ENCODE measurements at places on chromosomes 1 and 21. TPM values are rescaled to one million over a fixed set of nuclear protein-coding genes. Genes with fewer than 3 reads are reported as not detected.

GRCh38 chr1:222975472-222976122 lies 160.8 kb downstream of the DISP1 start:
- H3K4me1 ChIP-seq, result no peaks in the 10 kb centered on the region
- DNase-seq, result no peak
- peaks cover 2% of the 10 kb centered on the region for H3K36me3 ChIP-seq
- no peak overlapping the region for H3K4me3 ChIP-seq
- no peak overlapping the region for H3K27ac ChIP-seq

- H3K27me3 ChIP-seq, result no peaks in the 10 kb centered on the region
- H3K4me1 ChIP-seq, result peaks cover 5% of the 10 kb centered on the region
- no peak overlapping the region for H3K27ac ChIP-seq
Measured at GRCh38 chr1:115469703-115470476, 131.8 kb upstream of the NGF start.

GRCh38 chr1:64525116-64525686 lies 55.3 kb downstream of the CACHD1 start:
- no peak overlapping the region for H3K4me3 ChIP-seq
- no peak overlapping the region for H3K27ac ChIP-seq
- peaks cover 32% of the 10 kb centered on the region for H3K4me1 ChIP-seq
- no peak for DNase-seq
- H3K27me3 ChIP-seq, result no peaks in the 10 kb centered on the region

DNA sequence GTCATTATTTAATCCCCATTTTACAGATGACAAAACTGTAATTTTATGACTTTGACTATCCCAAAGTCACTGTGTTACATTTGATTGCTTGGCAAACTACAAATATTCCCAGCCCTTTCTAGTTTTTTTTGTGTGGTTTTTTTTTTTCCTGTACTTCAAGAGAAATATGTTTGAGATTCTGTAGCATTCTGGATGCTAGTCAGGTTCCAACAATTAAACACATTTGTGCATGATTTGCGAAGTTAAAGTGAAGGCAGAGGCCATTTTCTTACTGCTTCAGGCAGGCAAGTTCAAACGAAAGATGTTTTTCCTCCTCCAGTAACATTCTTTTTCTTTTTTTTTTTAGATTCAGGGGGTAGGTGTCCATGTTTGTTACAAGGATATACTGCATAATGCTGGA lies 107.9 kb upstream of the SERTAD4 start:
- H3K4me3 ChIP-seq, result no peak overlapping the region
- peaks cover 5% of the 10 kb centered on the region for H3K27me3 ChIP-seq
- no peak for DNase-seq
- H3K36me3 ChIP-seq, result no peaks in the 10 kb centered on the region

- no peaks in the 10 kb centered on the region for H3K36me3 ChIP-seq
- no peak overlapping the region for H3K4me3 ChIP-seq
- no peak overlapping the region for H3K27ac ChIP-seq
Measured at GRCh38 chr1:10639775-10640578, 156.5 kb downstream of the CASZ1 start.

Gene RIIAD1
- not detected for total RNA-seq

Gene TMCC2
- total RNA-seq, result 13.3 TPM

- H3K4me3 ChIP-seq, result no peak overlapping the region
- no peaks in the 10 kb centered on the region for H3K36me3 ChIP-seq
- DNase-seq, result no peak
- H3K4me1 ChIP-seq, result peaks cover 10% of the 10 kb centered on the region
- no peak overlapping the region for H3K27ac ChIP-seq
Measured at GRCh38 chr1:5311147-5311546, 656.7 kb downstream of the AJAP1 start.

Gene TLR5
- total RNA-seq, result 0.38 TPM

- H3K27ac ChIP-seq, result no peak overlapping the region
- peaks cover 1% of the 10 kb centered on the region for H3K36me3 ChIP-seq
- no peaks in the 10 kb centered on the region for H3K27me3 ChIP-seq
- no peaks in the 10 kb centered on the region for H3K4me1 ChIP-seq
Measured at GRCh38 chr1:27297903-27298302, 24.1 kb upstream of the TMEM222 start.

GRCh38 chr1:14538335-14538734 lies 60.1 kb upstream of the KAZN start:
- H3K27ac ChIP-seq, result no peak overlapping the region
- H3K36me3 ChIP-seq, result no peaks in the 10 kb centered on the region
- no peak overlapping the region for H3K4me3 ChIP-seq
- no peak for DNase-seq

DNA sequence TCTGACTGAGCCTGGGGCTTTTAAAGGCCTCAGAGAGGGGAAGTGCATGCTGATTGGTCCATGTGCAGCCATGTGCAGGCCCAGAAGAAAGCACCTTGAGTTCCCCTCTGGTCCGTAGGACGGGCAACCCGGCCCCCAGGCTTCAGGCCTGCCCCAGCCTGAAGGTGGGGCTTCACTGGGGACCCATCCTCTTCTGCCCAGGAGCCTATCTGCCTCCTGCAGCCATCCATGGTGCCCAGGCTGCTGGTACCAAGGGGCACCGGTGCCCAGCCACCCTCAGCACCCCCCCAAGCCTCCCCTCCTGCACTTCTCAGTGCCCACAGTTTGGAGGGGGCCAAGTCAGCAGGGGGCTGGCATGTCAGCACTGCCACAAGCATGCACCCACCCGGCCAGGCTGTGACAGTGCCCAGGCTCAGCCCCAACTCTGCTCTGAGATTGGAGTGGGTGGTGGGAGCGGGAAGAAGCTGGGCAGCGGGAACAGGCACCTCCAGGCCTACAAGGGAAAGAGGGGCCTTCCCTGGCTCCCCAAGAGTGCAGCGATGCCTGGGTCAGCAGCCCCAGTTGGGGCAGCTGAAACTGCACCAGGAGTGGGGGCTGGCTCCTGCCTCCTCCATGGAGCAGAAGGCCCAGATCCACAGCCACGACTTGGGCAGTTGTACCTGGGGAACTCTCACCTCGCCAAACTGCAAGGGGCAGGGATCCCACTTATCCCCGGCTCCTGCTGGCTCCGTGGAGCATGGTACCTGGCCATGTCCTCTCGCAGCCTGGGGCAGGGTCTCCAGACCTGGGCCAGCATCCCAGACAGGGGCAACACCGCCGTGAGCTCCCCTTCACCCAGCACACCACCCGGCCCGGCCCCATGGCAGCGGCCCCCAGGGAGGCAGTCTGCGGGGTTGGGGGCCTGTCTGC lies 11.7 kb downstream of the COL6A2 start:
- peaks cover under 1% of the 10 kb centered on the region for H3K4me1 ChIP-seq
- H3K4me3 ChIP-seq, result no peak overlapping the region
- H3K36me3 ChIP-seq, result peaks cover 18% of the 10 kb centered on the region
- no peak overlapping the region for H3K27ac ChIP-seq
- H3K27me3 ChIP-seq, result no peaks in the 10 kb centered on the region

Gene LCE1B
- not detected for total RNA-seq

GRCh38 chr1:186536273-186536890 lies 75.5 kb upstream of the PDC start:
- no peaks in the 10 kb centered on the region for H3K36me3 ChIP-seq
- no peaks in the 10 kb centered on the region for H3K27me3 ChIP-seq
- H3K27ac ChIP-seq, result no peak overlapping the region
- no peak for DNase-seq

GRCh38 chr1:7432900-7433380 lies 338.2 kb upstream of the VAMP3 start:
- H3K27me3 ChIP-seq, result no peaks in the 10 kb centered on the region
- H3K27ac ChIP-seq, result no peak overlapping the region
- H3K4me1 ChIP-seq, result no peaks in the 10 kb centered on the region
- DNase-seq, result no peak
- no peak overlapping the region for H3K4me3 ChIP-seq

GRCh38 chr21:46421756-46422555 lies 36.7 kb upstream of the DIP2A start:
- H3K4me1 ChIP-seq, result peaks cover 22% of the 10 kb centered on the region
- H3K27me3 ChIP-seq, result no peaks in the 10 kb centered on the region
- no peak overlapping the region for H3K4me3 ChIP-seq
- peaks cover 20% of the 10 kb centered on the region for H3K36me3 ChIP-seq
- no peak overlapping the region for H3K27ac ChIP-seq
- DNase-seq, result no peak

DNA sequence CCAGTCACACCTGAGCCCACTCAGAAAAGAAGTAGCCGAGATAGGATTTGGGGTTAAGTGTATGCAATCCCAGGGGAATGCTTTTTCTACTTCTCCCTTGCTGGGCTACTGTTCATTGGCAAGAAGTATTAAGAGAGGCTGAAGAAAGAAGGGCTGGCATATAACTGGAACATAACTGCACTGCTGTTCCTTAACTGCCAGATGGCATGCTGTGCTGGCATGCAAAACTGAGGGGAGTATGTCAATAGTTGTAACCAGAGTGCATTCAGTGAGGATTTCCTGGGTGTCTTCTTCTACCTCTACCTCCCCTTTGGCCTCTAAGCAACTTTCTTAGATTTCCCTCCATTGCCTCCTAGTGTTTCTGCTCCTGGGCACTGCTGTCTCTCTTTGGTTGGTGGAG lies 66.4 kb downstream of the TNR start:
- H3K36me3 ChIP-seq, result no peaks in the 10 kb centered on the region
- peaks cover 3% of the 10 kb centered on the region for H3K27me3 ChIP-seq
- no peaks in the 10 kb centered on the region for H3K4me1 ChIP-seq
- no peak overlapping the region for H3K27ac ChIP-seq
- no peak for DNase-seq
- H3K4me3 ChIP-seq, result no peak overlapping the region

GRCh38 chr21:26597981-26598380 lies 24.9 kb upstream of the CYYR1 start:
- no peaks in the 10 kb centered on the region for H3K27me3 ChIP-seq
- DNase-seq, result no peak
- H3K4me1 ChIP-seq, result no peaks in the 10 kb centered on the region
- H3K27ac ChIP-seq, result no peak overlapping the region
- H3K36me3 ChIP-seq, result no peaks in the 10 kb centered on the region
- no peak overlapping the region for H3K4me3 ChIP-seq

DNA sequence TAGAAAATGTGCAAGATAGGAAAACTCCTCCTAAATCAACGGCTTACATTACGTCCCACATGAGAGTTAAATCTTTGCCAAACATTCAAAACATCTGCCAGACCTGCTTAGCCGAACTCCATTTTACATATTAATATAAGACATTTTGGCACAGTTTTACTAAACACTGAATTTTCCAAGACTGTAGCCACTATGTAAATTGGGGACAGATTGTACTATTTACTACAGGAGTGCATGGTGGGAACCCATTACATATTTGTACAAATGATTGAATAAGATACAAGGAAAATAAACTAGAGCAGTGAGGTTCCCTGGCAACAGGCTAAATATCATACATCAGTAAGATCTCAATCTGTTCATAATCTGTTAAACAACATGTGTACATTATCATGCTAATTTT lies 1234.4 kb downstream of the KCNT2 start:
- no peaks in the 10 kb centered on the region for H3K27me3 ChIP-seq
- H3K4me1 ChIP-seq, result no peaks in the 10 kb centered on the region
- no peaks in the 10 kb centered on the region for H3K36me3 ChIP-seq

GRCh38 chr1:97507863-97508262 lies 413.0 kb downstream of the DPYD start:
- no peak for DNase-seq
- H3K4me3 ChIP-seq, result no peak overlapping the region
- no peaks in the 10 kb centered on the region for H3K27me3 ChIP-seq

DNA sequence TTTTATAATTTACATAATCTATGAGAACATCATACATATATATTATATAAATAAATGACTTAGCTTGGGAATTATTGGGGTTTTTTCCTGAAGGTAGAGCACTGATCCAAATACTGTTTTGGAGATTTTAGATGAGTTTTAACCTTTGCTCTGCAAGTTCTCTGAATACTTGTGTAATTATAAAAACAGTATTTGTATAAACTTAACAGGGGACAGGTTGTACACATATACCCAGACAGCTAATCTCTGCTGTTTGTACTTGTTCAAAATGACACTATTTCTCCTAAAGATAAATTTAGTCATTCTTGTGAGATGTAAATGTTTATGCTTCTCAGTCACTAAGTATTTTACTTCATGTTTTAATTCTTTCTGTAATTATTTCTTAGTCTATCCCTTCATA lies 8.7 kb downstream of the AGL start:
- H3K27ac ChIP-seq, result no peak overlapping the region
- no peak overlapping the region for H3K4me3 ChIP-seq

Gene BTBD8
- total RNA-seq, result 0.93 TPM

- H3K4me1 ChIP-seq, result no peaks in the 10 kb centered on the region
- peak; percentile 5 for DNase-seq
- H3K27me3 ChIP-seq, result peaks cover 16% of the 10 kb centered on the region
- no peak overlapping the region for H3K4me3 ChIP-seq
- H3K36me3 ChIP-seq, result no peaks in the 10 kb centered on the region
- H3K27ac ChIP-seq, result no peak overlapping the region
Measured at GRCh38 chr1:175373786-175374623, 181.4 kb upstream of the KIAA0040 start.

Gene FAM20B
- total RNA-seq, result 42.6 TPM

Gene CD1E
- not detected for total RNA-seq

Gene HUNK
- 0.54 TPM for total RNA-seq

- DNase-seq, result no peak
- H3K27me3 ChIP-seq, result no peaks in the 10 kb centered on the region
- no peaks in the 10 kb centered on the region for H3K36me3 ChIP-seq
Measured at GRCh38 chr1:85128316-85128715, 72.5 kb downstream of the SYDE2 start.
